ENCODE measurements at places on chromosomes 1 and 21.
A peak's percentile ranks its signal among the peaks of the same experiment; 100 is the strongest.

GRCh38 chr1:21439721-21440629 is at the start of gene NBPF3:
Gene NBPF3 (plus strand): TSS chr1:21440137. CDS start chr1:21445087, 4,950 bp downstream.
- no peaks in the 10 kb centered on the region for H3K36me3 ChIP-seq
- H3K27me3 ChIP-seq = no peaks in the 10 kb centered on the region
- H3K4me3 ChIP-seq = peak within 1 kb of the TSS; percentile 83
- no peak within 1 kb of the TSS for H3K27ac ChIP-seq
- 0 out of 2 replicates have a peak, but pooled peaks cover 4% of the 10 kb centered on the region for H3K4me1 ChIP-seq

DNA sequence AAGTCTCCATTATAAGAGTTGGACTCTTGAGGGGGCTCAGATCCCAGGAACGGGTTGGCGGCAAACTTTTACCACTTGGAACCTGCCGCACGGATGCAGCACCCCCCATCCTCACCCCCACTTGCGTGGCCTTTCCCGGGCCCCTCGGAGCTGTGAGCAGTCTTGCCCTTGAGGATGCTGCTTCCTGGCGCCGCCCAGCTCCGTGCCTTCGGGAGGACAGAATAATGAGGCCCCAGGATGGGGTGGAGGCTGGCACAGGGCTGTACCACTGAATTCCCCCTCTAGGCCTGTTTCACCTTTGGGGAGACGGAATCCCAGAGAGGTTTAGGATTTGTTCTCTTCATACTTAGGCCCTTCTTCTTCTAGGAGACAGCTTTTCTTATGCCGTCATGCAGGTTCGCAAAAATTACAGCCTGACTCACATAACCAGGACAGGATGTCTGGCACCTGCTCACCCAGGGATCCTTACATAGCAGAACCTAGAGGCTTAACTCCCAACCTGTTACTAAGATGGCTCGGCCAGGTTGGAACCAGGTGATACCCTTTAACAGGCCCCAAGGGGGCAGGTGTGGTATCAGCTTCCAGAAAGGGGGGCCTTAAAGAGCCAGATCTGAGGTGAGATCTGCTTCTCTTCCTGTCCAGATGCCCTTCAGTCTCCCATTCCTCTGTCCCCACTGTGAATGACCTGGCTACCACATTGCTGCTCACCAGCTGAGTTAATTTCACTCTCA is 1.5 kb downstream of the TRNP1 start:
- H3K4me1 ChIP-seq = peaks cover 69% of the 10 kb centered on the region
- H3K36me3 ChIP-seq = peaks cover 9% of the 10 kb centered on the region
- peak overlapping the region; percentile 91 for H3K27ac ChIP-seq
- no peaks in the 10 kb centered on the region for H3K27me3 ChIP-seq
- DNase-seq = peak; percentile 71
- H3K4me3 ChIP-seq = peak overlapping the region; percentile 82

DNA sequence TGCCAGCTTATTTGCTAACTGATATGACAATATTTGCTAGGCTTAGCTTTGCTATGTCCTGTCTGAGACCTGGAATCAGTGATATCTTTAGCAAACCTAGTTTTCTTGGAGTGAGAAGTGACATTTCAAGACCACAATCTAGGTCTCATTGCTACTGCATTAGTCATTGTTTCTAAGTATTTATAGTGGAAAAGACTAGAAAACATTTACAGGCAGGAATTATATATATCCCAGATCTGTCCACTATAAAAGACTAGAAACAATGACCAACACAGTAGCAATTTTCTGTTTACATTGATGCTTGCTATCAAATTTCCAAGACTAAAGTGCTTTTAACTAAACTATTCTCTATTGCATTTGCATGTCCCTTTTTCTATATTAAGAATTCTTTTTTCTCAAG is 5.0 kb upstream of the RGS18 start:
- H3K27me3 ChIP-seq = no peaks in the 10 kb centered on the region
- no peak for DNase-seq
- no peaks in the 10 kb centered on the region for H3K36me3 ChIP-seq
- H3K27ac ChIP-seq = no peak overlapping the region
- no peak overlapping the region for H3K4me3 ChIP-seq

DNA sequence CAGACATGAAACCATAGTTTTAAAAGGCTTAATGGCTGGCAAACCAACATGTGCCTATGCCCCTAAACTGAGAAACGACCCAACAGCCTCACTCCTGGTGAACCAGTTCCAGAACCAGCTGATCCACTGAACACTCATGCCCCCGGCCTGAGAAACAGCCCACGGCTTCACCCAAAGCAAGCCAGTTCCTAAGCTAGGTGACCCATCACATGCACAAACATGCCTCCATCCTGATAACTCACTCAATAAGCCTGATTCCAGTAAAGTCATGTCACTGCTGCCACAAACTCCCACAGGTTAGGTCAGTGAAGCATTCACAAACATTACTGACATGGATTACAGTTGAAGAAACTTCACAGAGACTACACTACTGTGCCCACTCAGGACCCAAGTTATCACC is 161.6 kb downstream of the USH2A start:
- H3K36me3 ChIP-seq = no peaks in the 10 kb centered on the region
- DNase-seq = no peak
- no peaks in the 10 kb centered on the region for H3K27me3 ChIP-seq
- no peaks in the 10 kb centered on the region for H3K4me1 ChIP-seq

DNA sequence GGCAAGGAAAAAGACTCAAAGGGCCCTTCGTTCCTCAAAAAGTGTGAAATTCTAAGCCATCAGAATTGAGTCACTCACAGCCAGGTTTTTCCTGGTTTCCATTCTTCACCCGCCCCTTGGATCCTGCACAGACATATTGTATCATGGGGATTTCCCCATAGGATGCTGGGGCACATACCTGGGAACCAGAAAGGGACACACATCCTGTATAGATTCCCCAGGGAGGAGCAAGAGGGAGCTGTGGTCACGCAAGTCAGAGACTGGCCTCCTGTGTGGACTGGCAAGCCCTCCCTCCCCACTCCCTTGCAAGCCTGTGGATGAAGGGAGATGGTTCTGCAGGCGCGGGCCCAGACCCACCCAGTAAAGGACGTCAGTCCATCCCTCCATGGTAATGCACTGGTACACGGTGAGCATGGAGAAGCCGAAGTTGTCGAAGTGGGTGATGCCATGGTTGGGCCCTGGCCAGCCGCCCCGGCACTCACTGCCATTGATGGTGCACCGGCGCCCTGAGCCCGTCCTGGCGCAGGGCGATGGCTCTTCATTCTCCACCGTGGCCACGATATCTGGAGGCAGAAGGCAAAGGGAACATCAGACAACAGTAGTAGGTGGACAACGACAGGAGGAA is 23.2 kb downstream of the CACNA1S start:
- H3K27me3 ChIP-seq = peaks cover 35% of the 10 kb centered on the region
- DNase-seq = no peak
- H3K4me1 ChIP-seq = no peaks in the 10 kb centered on the region
- H3K36me3 ChIP-seq = no peaks in the 10 kb centered on the region
- H3K4me3 ChIP-seq = no peak overlapping the region

GRCh38 chr1:47855230-47855629 is 142.0 kb downstream of the TRABD2B start:
- no peaks in the 10 kb centered on the region for H3K27me3 ChIP-seq
- no peaks in the 10 kb centered on the region for H3K4me1 ChIP-seq
- no peaks in the 10 kb centered on the region for H3K36me3 ChIP-seq
- no peak for DNase-seq

GRCh38 chr1:20078171-20078651 is 8.2 kb downstream of the PLA2G5 start:
- no peaks in the 10 kb centered on the region for H3K27me3 ChIP-seq
- H3K4me3 ChIP-seq = no peak overlapping the region
- H3K4me1 ChIP-seq = peaks cover 27% of the 10 kb centered on the region
- no peak overlapping the region for H3K27ac ChIP-seq

GRCh38 chr1:219514728-219515127 is 98.2 kb downstream of the ZC3H11B start:
- peaks cover 3% of the 10 kb centered on the region for H3K27me3 ChIP-seq
- peaks cover 10% of the 10 kb centered on the region for H3K4me1 ChIP-seq
- no peak for DNase-seq

DNA sequence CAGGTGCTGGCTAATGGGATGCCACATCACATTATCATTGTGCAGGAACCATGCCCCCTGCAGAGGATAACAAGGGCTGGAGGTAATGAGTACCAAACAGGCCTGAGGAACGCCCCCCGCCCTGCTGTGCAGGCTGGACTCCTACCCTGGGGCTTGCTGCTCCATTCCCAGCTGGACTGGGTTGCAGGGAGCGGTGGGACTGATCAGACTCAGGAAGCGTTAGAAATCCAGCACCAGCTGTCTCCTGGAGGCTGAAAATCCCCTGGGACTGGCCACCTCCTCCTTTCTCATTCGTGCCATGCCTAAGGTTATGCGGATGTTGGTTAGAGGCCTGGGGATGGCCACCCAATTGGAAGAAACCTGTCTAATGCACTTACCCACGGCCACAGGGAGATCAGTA is 36.9 kb upstream of the POU3F1 start:
- H3K27ac ChIP-seq = no peak overlapping the region
- no peaks in the 10 kb centered on the region for H3K36me3 ChIP-seq
- no peaks in the 10 kb centered on the region for H3K4me1 ChIP-seq
- DNase-seq = no peak
- peaks cover 17% of the 10 kb centered on the region for H3K27me3 ChIP-seq
- no peak overlapping the region for H3K4me3 ChIP-seq

- DNase-seq = no peak
- H3K36me3 ChIP-seq = no peaks in the 10 kb centered on the region
- no peak overlapping the region for H3K27ac ChIP-seq
- H3K4me1 ChIP-seq = no peaks in the 10 kb centered on the region
- peaks cover 6% of the 10 kb centered on the region for H3K27me3 ChIP-seq
Observed at GRCh38 chr1:40860706-40861223, 1.4 kb downstream of the CITED4 start.

- peak; percentile 47 for DNase-seq
- H3K27me3 ChIP-seq = no peaks in the 10 kb centered on the region
- H3K4me3 ChIP-seq = peak overlapping the region; percentile 80
- H3K36me3 ChIP-seq = no peaks in the 10 kb centered on the region
- peak overlapping the region; percentile 3 for H3K27ac ChIP-seq
Observed at GRCh38 chr1:68230484-68230802, 1.9 kb downstream of the WLS start.

DNA sequence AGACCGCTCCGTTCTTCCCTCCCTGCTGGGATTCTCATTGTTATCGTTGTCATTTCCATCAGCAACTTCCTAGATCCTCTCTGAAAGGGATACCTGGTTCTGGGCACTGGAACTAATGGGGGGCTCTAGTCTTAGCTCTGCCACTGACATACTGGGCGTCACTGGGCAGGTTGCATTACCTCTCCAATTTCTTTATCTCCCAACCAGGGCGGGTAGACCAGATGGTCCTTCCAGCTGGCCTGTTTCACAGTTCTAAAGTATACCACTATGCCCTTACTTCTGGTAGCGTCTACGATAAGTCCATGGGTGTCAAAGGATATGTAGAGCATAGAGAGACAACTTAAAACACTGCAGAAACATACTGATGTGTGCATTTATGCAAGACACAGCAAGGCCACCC is 1.4 kb downstream of the GPR37L1 start:
- no peak overlapping the region for H3K4me3 ChIP-seq
- H3K36me3 ChIP-seq = no peaks in the 10 kb centered on the region
- H3K27ac ChIP-seq = no peak overlapping the region

DNA sequence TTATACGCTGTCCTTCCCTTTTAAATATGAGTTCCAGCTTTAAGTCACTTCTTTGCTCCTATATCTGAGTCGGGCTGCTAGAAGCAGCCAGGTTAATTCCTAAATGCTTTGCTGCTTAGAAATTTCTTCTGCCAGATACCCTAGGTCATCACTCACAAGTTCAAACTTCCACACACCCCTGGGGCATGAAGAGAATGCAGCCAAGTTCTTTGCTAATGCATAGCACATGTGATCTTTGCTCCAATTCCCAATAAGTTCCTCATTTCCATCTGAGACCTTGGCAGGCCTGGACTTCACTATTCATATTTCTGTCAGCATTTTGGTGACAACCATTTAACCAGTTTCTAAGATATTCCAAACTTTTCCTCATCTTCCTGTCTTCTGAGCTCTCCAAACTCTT is 14.5 kb upstream of the APP start:
- H3K4me3 ChIP-seq = no peak overlapping the region
- no peaks in the 10 kb centered on the region for H3K27me3 ChIP-seq
- no peaks in the 10 kb centered on the region for H3K36me3 ChIP-seq
- DNase-seq = no peak
- no peaks in the 10 kb centered on the region for H3K4me1 ChIP-seq

DNA sequence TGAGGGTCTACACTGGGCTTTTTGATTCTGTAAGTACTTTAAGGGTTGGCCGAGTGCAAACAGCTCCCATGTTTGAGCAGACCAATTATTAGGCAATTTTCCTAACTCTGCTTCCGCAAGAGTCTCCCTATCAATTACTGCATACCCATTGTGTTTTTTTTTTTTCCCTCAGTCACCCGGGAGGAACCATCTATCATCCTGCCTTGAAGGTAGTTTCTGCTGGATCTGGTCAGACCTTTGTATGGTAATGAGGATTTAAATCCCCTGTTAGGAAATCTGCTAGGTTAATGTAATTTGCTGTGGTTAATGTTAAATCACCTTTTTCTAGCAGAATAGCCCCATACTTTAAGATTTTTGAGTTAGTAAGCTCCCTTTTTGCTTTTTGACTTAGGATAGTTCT is 40.8 kb upstream of the WARS2 start:
- H3K27ac ChIP-seq = no peak overlapping the region
- no peak for DNase-seq
- H3K36me3 ChIP-seq = no peaks in the 10 kb centered on the region
- no peaks in the 10 kb centered on the region for H3K27me3 ChIP-seq
- no peak overlapping the region for H3K4me3 ChIP-seq
- no peaks in the 10 kb centered on the region for H3K4me1 ChIP-seq

GRCh38 chr1:64330839-64331238 is 127.4 kb downstream of the UBE2U start:
- no peak overlapping the region for H3K4me3 ChIP-seq
- DNase-seq = no peak
- no peaks in the 10 kb centered on the region for H3K36me3 ChIP-seq
- H3K27me3 ChIP-seq = peaks cover 25% of the 10 kb centered on the region
- no peaks in the 10 kb centered on the region for H3K4me1 ChIP-seq
- H3K27ac ChIP-seq = no peak overlapping the region
